ENCODE measurements at places on chromosomes 12 and 14.

- DNase-seq, result no peak
These were observed 463.6 kb upstream of the CCDC196 start for GRCh38 chr14:66022526-66022925.

GRCh38 chr12:62158461-62159360 lies 101.5 kb upstream of the USP15 start:
- no peak for DNase-seq

GRCh38 chr12:69987579-69988091 lies 162.6 kb downstream of the MYRFL start:
- DNase-seq, result peak; percentile 97

DNA sequence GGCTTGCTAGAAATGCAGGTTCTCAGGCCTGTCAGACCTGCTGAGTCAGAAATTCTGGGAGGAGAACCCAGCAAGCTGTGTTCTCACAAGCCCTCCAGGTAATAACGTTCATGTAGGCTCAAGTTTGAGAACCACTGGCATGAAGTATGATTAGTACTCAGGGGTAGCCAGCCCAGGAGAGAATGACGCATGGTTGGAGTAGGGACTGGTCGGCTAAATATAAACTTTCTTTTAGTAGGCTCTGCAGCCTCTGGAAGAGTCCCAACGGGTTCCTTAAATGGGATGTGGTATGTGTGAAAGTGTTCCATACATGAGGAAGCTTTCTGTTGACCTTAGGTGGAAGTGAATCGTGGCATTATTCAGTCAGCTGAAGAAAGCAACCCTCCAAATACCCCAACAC lies 209.3 kb downstream of the SLC41A2 start:
- peak; percentile 7 for DNase-seq

DNA sequence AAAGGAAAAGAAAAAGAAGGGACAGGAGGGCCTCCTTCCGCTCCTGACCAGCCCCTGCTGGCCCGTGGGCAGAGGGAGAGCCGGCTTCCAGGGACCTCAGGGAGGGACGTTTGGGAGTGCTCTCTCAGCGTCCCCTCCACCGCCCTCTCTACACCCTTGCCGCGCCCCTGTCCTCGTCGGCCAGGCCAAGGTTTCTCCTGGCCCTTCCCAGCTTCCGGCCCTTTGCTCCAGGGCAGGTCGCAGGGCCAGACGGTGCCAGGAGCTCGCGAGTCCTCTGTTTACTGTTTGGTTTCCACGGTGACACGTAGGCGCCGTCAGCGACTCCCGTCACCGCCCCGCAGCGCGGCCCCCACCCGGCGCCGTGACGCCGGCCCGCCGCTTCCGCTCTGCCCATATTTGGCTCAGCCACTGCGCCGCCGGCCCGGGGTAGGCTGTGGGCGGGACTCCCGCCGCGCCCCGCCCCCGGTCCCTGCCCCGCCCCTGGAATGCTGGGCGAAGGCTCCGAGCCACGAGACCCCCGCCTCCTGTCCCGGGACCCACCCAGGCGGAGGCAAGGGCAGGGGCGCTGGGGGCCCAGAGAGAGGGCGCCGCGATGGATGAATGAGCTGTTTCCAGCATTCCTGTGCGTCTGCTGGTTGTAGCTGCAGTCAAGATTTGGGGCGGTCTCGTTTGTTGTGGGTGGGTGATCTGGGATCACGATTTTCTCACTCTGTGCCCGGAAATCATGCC lies 15.5 kb downstream of the FOS start:
- DNase-seq, result peak; percentile 98

GRCh38 chr12:47731723-47732122 lies 6.4 kb upstream of the ENDOU start:
- no peak for DNase-seq

GRCh38 chr14:91493169-91493568 lies 16.9 kb downstream of the PPP4R3A start:
- DNase-seq, result peak; percentile 38
